ENCODE measurements at places on chromosomes 7 and 10.

- DNase-seq = no peak
These were observed 1019.4 kb downstream of the KCNMA1 start for GRCh38 chr10:76618171-76618570.

GRCh38 chr10:78849731-78850130, 219.0 kb upstream of the ZMIZ1 start:
- no peak for DNase-seq

- no peak for DNase-seq
These were observed 9.4 kb downstream of the PRSS58 start for GRCh38 chr7:142248166-142249160.

GRCh38 chr10:19469521-19469920, 346.7 kb upstream of the PLXDC2 start:
- DNase-seq = no peak

DNA sequence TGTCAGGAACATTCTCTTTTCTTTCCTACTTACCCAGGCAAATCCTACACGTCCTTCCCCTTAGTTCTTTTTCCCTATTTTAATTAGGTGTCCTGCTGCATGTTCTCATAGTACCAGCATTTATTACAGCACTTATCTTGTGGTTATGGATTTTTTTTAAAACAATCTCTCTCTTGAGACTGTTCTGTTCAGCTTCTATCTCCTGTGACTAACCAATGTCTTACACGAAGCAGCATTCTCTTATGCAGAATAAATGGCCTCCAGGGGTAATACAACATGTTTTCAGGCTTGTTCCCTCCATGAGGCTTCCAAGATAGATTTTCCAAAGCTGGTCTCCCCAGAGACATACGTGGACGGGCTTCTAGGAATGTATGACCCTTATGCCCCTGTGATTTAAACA, 1096.1 kb upstream of the CELF2 start:
- no peak for DNase-seq

DNA sequence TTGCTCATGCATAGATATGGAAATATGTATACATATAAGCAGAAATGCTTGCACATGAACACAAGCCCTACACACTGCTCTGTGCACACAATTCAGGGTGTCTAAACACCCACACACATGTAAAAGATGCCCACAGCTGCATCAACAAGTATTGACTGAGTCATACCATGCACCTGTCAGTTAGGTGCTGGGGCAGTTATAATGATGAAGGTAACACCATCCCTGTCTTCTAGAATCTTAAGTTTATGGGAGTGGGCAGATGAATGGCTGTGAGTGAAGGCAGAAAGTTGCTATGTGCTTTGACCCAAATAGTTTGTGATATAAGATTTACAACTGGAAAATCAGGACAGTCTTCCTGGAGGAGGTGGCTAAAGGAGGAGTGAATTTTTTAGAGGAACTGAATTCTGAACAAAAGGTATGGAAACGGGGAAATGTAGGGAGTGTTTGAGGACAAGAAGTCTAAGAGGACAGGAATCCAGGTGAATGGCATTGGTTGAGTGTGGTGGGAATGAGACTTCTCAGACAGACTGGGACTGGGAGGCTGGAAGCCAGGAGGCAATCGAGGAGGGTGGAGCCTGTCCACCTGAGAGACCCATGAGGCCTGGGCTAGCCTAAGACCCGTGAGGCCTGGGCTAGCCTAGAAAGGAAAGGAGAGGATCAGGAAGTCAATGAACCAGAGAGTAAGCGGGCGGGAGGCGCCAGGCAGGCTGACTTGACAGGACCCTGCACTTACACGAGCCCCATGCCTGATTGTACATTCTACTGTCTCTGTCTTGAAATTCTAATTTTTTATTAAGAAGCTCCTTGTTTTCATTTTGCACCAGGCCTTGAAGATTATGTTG, 20.7 kb downstream of the POLL start:
- no peak for DNase-seq

DNA sequence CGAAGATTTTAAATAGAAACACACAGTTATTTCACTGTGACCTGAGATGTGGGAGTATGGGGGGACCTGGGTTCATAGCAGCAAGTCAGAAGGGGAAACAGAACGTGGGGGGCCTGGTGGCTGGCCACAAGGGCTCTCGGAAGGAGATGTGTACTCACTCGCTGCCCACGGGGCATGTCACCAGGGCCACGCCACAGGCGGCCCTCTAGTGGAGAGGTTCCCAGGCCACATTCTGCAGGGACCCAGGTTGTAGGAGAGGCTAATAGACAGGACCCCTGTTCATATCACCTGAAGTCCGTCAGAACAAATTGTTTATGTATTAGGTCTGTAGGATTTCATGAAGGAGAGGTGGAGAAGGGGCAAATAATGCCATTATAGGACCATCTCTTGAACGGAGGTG, 25.1 kb upstream of the SVOPL start:
- no peak for DNase-seq

DNA sequence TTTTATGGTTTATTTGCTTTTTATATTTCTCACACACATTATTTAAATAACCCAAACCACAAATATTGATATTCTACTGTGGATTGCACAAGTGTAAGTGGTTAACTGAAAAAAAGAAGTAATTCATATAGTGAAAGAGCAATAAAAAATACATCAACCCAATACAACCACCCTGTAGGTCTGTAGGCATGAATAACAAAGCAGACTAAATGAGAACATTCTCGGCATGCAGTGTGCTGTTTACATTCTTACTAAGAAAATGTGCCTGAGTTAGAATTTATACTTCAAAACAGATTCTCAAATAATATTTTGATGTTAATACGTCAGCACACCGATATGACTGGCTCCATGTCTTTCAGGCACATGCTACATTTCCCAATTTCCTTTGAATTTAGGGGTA, 660.8 kb downstream of the MAGI2 start:
- DNase-seq = no peak

DNA sequence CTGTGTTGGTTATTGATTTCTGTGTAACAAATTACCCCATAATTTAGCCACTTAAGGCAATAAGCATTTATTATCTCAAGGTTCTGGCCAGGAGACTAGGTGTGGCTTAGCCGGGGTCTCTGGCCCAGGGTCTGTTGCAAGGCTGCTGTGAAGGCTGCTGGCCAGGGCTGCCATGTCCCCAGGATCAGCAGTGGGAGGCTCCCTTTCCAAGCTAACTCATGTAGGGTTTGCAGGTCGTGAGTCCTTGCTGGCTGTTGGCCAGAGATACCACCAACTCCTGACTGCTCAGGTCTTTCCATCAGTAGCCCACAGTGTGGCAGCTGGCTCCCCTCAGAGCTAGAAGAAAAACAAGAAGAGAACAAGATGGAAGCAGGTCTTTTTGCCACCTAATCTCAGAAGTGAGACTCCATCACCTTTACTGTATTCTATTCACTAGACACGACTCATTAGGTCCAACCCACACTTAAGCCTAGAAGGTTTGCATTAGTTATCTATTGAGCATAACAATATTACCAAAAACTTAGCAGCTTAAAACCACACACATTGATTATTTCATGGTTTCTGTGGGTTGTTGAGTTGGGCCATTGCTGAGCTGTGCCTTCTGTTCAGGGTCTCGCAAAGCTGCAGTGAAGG, 185.6 kb downstream of the PFKFB3 start:
- DNase-seq = no peak

DNA sequence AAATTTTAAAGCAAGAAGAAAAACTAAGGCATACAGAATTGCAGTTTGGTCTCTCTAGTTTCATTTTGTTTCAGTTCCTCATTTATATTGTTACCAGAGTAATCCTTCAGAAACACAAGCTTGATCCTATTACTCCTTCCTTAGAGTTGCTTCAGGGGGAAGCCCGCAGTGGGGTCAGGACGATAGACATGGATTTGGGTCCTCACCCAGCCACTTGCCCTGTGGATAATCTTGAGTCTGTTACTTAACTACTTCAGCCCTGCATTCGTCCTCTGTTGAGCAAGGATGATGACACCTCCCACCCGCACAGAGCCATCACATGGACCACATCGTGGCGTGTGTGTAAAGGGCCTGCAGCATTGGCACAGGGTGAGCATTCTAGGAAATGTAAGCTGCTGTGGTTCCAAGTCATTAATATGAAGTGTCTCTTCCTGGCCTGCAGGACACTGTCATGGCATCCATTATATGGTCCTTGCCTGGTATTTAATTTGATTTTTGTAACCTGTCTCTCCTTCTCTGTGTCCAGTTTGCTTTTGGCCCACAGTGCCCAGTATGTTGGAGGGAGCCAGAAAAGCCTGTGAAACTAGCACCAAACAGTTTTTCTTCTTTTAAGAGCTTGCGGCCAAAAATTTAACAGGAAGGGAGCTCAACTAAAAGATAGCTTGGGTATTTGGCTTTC, 111.2 kb downstream of the EEPD1 start:
- no peak for DNase-seq

DNA sequence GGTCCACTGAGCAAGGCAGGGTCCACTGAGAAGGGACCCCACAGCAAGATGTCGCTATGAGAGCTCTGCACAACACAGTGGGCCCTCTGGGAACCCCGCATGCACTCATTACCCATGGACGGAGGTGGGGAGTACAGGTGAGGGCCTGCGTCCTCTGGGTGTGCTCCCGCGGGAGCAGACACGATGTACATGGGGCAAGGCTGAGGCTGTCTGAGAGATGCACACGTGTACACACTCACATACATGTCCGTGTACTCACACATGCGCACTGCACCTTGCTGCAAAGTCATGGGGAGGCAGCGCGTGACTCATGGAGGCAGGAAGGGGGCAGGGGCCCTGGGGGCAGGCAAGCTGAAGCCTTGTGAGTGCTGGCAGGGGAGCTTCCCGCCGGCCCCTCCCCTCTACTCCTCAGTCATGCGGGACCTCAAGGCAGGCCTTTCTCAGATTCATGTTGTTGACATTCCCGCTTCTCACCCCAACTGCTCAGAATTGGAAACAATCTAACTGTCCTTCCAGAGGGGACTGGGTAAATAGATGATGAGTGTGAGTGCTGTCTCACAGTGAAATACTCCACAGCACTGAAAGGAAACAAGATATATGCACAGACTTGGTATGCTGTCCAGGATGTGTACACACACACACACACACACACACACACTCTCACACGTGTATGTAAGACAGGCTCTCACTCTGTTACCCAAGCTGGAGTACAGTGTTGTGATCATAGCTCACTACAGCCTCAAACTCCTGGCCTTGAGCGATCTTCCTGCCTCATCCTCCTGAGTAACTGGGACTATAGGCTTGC, 40.0 kb downstream of the GOLGA7B start:
- DNase-seq = no peak

- no peak for DNase-seq
These were observed 381.0 kb upstream of the TPK1 start for GRCh38 chr7:145216866-145217265.

GRCh38 chr7:2477447-2478398, 1.5 kb upstream of the GRIFIN start:
- DNase-seq = no peak

- DNase-seq = no peak
These were observed 51.0 kb upstream of the NKX6-2 start for GRCh38 chr10:132836832-132837540.

DNA sequence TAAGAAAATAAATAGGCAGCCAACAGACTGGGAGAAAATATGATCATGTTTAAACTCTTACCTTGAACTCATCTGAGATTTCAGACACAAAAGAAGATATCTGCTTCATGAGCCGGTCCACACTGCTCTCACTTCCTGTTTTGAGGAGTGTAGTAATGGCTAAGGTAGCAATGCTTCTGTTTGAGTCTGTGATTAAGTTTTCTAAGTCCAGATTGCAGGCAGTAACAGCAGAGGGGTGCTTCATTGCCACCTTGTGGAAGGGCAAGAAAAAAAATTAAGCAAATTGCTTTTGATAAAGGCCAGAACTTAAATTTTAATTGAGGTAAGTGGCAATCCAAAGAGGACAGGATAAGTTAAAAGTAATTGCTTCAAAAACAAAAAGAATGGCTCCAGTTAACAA, 69.1 kb downstream of the MEST start:
- DNase-seq = no peak

- DNase-seq = no peak
These were observed 93.0 kb downstream of the ARHGAP22 start for GRCh38 chr10:48511875-48512231.

GRCh38 chr7:154424350-154424749, 372.2 kb downstream of the DPP6 start:
- no peak for DNase-seq

GRCh38 chr7:48118041-48118440, 29.0 kb downstream of the UPP1 start:
- DNase-seq = no peak

GRCh38 chr7:26127411-26127810, 24.6 kb upstream of the NFE2L3 start:
- DNase-seq = no peak

DNA sequence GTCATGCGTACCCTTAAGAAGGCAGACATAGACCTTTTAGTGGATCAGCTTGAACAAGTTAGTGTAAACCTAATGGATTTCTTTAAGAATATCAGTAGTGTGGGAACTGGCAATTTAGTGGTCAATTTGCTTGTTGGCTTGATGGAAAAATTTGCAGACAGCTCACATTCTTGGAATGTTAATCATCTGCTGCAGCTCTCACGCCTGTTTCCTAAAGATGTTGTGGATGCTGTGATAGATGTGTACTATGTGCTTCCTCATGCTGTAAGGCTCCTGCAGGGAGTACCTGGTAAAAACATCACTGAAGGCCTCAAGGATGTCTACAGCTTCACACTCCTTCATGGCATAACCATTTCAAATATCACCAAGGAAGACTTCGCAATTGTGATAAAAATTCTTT, 103.4 kb downstream of the ABCA13 start:
- DNase-seq = no peak

GRCh38 chr7:114923403-114923713, 1.5 kb downstream of the MDFIC start:
- DNase-seq = no peak

DNA sequence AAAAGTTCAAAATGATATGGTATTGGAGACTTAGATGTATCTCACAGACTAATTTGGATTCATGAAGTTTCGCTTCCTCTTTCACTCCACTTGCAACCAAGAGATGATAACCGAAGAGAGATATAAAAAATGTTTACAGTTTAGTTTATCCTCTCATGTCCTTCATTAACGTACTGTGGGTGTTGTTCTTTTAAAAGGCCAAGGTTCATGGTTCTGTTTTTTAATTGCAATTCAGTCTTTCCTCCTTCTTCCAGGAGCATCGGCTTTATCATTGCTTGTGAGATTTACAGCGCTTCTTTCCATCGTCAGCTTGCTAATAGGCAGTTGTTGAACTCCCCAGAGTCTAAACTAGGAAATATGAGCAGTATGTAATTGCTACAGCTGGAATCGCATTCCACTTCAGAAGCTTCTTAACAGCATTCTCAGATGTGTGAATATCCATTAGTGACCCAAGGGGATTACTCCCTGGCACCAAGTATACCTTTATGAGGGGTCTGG, 75.9 kb upstream of the HGF start:
- no peak for DNase-seq

DNA sequence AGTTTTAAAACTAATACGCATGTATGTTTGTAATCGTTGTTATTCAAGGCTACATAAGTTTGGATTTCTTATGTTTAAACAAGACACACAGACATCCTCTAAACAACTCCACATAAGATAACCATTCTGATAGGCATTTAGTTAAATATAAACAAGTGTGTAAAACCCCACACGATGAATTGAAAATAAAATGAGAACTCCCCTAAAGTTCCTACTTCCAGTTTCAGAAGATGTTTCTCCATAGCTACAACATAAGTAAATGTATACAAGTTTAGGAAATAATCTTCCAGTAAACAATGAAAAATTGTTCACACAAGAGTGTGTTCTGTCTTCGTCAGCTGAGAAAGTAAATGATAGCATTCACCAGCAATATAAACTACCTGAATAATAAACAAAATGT, 246.8 kb downstream of the RNLS start:
- DNase-seq = no peak

GRCh38 chr10:60675236-60675635, 103.0 kb upstream of the CDK1 start:
- no peak for DNase-seq
